ENCODE measurements at places on chromosomes 3 and 15.

GRCh38 chr3:43348852-43349574 lies 62.7 kb downstream of the SNRK start:
- no peak for DNase-seq

GRCh38 chr3:27125821-27126501 lies 243.2 kb downstream of the NEK10 start:
- no peak for DNase-seq

- DNase-seq = no peak
Observed at GRCh38 chr3:72615776-72616175, 232.5 kb downstream of the SHQ1 start.

GRCh38 chr3:116961106-116961505 lies 251.5 kb downstream of the TUSC7 start:
- DNase-seq = no peak

DNA sequence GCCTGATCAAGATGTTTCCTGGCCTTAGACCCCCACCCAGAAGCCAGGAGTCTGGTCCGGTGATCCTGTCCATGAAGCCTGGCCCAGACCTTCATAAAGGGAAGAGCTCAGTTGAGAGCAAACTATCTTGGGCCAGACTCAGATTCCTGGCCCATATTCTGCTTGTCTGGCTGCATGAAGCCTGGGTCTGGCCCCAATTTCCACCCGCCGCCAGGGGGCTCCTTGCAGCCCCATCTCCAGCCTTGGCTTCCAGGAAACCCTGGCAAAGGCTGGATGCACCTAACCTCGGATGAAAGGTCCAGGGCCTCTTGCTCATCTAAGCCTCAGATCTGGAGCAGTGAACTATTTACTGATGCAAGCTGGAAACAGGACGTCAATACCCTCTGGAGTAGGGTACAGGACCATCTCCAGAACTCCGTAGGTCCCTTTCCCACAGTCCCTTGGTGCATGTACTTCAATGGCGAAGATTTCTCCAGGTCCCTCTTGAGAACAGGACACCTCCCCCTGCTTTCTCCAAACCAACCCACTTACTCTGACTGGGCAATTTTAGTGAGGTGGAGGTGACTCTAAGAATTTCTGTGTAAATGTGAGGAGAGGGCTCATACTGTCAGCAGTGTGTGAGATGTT lies 5.6 kb downstream of the FOXL2 start:
- DNase-seq = no peak

DNA sequence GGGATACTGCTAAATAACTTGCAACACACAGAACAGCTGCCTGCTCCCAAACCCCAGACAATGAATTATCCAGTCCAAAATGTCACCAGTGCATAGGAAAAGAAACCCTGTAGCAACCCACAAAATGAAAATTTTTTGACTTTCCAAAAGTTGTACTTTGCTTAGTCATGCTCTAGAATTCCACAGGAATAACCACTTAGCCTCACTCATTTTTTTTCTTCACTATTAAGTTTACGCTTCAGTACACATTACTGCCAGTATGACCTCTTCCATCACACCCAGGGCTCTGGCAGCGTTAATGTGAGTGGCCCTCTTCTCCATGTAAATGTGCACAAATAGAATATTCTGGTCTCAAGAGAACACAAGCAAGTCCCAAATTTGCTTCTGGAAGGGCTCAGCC lies 259.8 kb downstream of the MAGI1 start:
- DNase-seq = peak; percentile 55

DNA sequence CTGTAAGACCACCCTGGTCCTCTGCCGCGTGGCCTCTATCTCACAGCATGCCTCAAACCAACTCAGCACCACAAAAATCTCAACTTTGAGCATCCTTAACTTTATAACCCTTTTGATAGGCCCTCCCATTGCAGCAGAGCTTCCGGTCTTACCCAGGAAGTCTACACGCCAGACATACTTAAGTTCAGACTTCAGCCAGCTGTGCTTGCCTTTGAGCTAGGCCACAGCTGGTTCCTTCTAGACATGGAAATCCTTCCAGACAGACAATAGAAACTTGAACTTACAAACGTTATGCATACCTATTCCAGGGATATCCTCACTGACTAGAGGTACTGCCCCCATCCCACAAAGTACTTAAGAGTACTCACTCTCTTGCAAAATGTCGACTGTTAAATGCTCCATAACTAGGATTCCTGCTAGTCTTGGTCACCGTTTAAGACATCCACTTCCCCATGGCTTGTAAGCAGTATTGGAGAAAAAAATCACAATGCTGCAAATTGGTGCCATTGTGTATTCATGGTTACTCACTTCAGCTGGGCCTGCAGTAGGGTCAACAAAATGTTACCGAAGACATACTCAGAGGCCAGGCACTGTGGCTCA lies 183.5 kb downstream of the TBL1XR1 start:
- DNase-seq = no peak

GRCh38 chr3:131216801-131217200 lies 164.8 kb upstream of the NUDT16 start:
- peak; percentile 88 for DNase-seq

DNA sequence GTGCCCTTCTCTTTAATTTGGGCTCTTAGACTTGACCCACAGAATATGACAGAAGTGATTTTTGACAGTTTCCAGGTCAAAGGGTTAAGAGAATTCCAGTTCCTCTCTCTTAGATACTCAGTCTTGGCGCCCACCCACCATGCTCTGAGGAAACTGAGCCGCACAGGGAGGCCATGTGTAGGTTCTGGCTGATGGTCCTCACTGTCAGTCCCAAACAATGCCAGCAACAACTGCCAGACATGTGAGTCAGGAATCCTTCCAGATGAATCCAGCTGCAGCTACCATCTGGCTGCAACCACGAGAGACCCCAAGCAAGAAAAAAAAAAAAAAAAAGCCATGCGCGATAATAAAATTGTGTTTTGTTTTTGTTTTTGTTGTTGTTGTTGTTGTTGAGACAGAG lies 326.6 kb downstream of the MAGI1 start:
- DNase-seq = peak; percentile 80

DNA sequence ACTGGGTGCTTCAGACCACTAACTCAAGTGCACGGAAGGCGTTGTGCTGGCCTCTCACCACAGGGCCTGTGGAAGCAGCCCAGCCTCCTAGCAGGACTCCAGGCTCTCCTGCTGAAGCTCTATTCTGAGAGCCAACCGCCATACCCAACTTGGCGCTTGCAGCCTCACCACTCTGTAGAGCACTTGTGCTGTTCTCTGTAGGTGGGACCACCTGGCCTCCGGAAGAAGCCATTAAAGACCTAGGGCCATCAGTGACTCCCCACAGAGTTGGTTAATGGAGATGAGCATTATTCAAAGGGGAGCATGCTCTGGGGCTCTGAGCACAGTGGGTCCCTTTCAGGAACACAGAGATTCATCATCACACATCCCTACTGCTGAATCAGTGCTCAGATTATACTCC lies 50.9 kb downstream of the C3orf85 start:
- no peak for DNase-seq

DNA sequence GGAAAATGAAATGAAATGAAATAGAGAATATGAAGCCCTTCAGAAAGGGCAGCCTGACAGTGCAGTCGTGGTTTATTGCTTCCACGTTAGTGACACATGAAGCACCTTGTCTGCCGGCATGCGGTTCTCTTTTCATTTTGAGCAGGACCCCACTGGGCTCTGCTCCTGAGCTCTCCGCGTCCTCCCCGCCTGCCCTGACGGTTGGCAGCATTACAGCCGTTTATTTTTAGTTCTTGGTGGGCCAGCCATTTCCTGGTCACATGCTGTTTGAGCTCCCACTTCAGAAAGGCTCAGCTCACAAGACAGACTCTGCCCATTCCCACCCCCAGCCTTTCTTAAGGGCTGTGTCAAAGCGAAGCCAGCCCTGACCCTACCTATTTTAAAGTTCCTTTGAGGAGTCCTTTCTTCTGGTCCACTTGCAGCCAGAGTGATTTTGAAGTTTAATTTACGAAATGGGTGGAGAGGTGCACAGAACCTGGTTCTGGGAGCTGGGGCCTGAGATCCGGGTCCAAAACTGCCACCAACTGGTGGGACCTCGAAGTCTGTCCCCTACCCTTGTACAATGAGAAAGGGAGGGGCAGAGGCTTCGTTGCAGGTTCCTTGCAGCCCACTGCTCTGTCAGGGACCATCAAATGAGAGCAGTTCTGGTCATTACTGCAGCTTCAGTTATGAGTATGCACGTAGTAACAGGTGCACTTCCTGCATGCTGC lies 60.1 kb downstream of the MGLL start:
- no peak for DNase-seq

DNA sequence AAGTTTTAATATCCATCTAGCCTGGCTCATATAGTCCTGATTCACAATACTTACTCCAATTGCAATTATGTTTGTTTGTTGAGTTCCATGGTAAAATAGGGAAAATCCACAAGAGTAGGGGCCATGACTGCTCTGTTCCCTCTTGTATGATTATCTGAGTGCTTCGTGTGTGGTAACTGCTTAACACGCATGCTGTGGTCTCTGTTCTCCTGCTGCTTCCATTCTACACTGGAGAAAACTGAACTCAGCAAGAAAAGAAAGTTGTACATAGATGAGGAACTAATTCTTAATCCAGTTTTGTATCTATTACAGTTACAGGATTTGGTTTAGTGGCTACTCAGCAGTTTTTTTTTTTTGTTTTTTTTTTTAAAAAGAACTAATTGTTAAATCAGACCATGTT lies 223.0 kb upstream of the SATB1 start:
- DNase-seq = no peak

- DNase-seq = no peak
Observed at GRCh38 chr3:44301746-44302145, 36.8 kb upstream of the TCAIM start.

GRCh38 chr3:127590282-127590592 lies 296 bp downstream of the TPRA1 start:
- DNase-seq = no peak

DNA sequence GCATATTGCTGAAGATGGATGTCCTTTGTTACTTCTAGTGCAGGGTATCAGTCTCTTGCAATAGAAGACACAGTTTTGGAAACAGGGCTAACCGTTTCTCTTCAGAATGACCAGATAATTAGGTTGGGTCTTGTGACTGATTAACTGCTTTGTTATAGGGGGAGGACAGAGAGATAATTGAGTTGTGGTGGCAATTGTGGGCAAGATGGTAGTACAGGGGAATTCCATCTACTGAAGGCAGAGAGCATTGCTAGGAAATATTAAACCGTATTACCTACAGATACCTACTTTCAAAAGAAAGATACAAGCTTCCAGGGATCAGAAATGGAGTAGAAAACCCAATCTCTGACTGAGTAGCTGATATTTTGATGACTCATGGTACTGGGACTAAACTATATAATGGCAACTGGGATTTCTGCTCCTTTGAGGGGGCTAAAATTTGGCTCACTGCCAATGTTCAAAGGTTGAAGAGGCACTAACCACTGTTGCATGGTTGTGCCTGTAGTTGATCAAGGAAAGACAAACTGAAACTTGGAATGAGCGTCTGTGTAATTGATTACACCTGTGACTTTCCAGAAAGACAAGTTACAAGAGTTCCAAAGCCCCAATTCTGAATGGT lies 4.2 kb downstream of the PRR23B start:
- DNase-seq = no peak

- no peak for DNase-seq
Observed at GRCh38 chr15:101437209-101437608, 52.3 kb downstream of the PCSK6 start.

- no peak for DNase-seq
Observed at GRCh38 chr3:20104167-20104661, 64.0 kb downstream of the KAT2B start.

DNA sequence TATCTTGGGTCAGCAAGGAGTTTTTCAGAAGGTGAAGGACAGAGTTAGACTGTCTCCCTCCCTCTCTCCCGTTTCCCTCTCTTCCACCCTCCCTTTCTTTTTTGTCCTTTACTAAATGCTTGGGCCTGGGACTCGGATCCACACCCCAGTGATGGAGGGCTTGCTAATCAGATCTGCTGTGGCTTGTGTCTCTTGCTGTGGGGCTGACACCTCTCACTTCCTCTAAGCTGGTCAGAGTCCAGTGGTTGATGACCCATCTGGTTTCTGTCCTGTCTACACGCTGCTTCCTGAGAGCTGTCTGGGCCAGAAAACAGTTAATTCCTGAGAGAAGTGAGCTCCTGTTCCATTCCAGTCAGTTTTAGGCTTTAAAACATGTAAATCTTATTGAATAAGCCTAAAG lies 849 bp downstream of the TRAK1 start:
- DNase-seq = no peak

GRCh38 chr15:41855261-41855961 lies 16.8 kb downstream of the PLA2G4B start:
- no peak for DNase-seq

DNA sequence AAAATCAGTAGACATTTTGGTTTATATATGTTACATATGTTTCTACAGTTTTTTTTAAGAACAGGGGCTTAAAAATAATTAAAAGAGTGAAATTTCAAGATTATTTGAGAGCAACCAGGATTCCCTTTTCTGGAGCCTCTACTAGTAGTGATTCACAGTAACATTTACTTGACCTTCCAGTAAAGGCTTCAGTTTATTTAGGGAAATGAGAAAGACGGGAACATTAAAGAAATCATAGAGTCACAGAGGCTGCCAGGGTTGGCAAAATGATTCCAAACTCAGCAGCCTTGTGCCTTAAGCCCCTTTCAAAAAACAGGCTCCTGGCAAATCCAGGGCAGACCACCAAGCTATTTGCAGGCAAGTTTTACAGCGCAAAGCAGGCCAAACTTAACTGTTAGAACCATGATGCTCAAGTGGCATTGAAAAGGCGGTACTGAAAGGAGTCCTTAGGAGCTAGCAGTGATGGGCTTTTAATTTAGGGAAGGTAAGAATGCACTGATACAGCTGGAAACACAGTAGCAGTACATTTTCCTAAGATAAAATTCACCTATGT lies 201.1 kb upstream of the ADAMTS9 start:
- no peak for DNase-seq

DNA sequence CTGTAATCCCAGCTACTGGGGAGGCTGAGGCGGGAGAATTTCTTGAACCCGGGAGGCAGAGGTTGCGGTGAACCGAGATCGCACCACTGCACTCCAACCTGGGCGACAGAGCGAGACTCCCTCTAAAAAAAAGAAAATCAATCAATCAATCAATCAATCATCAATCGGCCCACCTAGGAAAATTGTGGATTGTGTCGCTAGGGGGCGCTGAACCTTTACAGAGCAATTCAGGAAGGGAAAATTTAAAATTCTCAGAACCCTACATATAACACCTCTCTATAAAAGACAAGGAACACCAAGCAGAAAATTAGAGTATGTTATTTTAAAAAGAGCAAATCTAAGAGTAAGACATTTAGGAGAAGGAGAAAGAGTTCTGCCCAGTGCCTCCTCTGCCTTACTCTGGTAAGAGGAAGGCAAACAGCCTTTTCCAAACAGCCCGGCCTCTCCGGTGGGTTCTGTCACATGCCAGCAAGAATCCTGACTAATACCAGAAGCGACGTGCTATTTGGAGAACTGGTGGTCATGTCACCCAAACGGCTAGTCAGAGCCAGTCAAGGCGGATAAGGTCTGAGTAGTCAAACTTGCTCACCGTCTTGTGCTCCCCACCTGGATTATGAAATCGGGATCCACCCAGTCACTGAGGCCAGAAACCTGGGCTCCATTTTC lies 22.3 kb upstream of the SMCO1 start:
- peak; percentile 8 for DNase-seq

DNA sequence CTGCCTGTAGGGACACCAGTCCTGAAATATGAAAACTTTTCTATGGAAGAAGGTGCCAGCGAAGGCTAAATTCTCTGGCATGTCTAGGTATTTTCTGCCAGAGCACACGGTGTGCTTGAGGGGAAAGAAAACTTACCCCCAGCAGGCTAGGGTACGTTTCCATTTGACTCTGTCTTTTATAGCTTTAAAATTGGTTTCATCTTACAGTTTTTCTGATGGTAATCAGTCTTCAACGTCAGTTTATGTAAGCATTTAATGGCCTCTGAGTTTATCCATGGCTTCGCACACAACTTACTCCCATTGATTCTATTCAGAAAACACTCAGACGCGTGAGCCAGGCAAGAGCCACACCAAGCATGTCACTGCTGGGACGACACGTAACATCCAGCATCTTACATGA lies 249.7 kb downstream of the ADAMTS17 start:
- DNase-seq = no peak
